Forelimb muscle (tissue), 1 donor: ENCODE measurements at places on chromosomes 12 and 14.

GRCh38 chr12:56197921-56198635 lies 8.8 kb upstream of the SMARCC2 start:
- no peak for DNase-seq

DNA sequence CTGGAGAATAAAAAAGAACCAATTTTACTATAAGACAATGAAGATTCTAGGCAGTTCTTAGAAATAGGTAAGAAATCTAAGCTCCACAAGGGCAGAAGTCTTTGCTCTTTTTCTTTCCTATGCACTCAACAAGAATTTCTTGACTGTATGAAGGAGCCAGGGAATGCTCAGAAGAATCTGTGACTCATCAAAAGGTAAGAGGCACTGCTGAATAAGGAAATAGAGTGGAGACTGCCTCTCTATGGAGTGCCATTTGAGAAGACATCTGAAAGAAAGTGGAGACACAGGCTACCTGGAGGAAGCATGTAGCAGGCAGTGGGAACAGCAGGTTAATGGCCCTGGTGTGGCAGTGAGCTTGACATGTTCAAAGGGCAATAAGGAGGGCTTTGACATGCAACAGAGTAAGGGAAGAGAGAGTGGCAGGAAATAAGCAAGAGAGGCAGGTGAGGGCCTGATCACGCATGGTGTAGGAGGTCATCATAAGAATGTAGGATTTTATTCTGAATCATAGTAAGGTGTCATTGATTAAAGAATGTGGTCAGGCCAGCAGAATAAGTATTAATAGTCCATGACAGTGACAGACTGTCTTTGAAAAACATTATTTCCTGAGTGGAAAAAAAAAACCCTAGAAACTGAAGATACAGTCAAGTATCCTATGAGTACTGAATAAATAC lies 446.7 kb upstream of the GARIN6 start:
- DNase-seq = no peak

DNA sequence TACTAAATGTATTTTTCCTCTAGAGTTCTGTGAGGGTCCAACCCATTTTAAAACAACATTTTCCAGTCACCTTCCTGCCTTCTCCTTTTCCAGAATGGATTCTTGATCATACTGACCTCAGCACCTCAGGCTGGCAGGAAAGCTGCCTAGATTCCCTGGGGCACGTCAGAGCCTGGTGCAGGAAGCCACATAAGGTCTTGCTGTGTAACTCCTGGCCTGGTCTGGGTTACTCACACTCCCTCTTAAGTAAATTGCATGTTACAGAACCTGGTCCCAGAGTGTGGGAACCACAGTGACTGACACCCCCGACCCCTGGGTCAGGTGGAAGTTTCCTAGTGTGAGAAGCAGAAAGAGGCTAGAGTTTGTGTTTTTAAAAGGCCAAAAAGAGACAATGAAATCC lies 209.8 kb downstream of the SPTSSA start:
- DNase-seq = no peak

- DNase-seq = no peak
Measured at GRCh38 chr12:8661016-8661415, 1.6 kb downstream of the MFAP5 start.

- no peak for DNase-seq
Measured at GRCh38 chr12:56980941-56981530, 23.6 kb upstream of the RDH16 start.

DNA sequence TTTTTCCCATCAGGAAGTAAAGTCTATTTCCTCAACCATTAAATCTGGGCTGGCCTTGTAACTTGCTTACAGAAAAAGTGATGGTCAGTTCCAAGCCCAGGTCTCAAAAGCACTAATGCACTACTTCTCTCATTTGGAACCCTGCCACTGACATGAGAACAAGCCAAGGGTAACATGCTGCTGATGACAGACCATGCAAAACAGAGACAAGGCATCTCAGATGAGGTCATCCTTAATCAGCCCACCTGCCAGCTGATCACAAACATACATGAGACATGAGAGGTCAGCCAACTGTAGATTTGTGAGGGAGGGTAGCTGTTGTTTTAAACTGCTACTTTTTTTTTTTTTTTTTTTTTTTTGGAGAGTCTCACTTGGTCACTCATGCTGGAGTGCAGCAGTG lies 16.2 kb downstream of the TWF1 start:
- DNase-seq = peak; percentile 22

GRCh38 chr14:55383541-55384140 lies 28.0 kb downstream of the ATG14 start:
- no peak for DNase-seq

DNA sequence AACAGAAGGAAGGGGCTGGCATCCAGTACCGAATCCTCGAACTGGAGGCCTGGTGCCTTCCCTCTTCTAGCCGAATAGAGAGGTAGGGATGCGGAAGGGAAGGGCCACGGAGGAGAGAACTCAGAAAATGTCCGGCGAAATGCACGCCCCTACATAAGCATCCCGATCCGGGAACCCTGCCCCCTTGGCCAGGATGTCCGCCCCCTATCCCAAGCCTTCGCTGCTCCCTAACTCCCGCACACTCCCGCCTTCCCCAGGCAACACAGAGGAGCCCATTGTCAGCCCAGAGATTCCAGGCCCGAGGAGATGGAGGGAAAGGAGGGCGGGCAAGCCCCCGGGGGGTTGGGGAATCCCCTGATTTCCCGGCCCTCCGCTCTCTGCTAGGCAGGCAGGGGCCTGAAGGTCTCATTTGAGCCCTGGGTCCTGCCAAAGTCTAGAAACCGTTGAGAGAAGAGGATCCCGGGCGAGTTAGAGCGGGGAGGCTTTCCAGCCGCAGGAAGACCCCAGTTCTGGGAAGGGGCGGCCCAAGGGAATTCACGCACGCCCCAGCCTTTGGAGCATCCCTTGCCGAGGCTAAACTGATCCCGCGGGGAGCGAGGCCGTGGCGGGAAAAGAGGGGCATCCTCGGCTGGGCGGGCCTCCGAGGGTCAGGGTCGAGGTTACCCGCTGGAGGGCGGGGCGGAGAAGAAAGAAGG lies 569 bp upstream of the ARHGEF40 start:
- no peak for DNase-seq

DNA sequence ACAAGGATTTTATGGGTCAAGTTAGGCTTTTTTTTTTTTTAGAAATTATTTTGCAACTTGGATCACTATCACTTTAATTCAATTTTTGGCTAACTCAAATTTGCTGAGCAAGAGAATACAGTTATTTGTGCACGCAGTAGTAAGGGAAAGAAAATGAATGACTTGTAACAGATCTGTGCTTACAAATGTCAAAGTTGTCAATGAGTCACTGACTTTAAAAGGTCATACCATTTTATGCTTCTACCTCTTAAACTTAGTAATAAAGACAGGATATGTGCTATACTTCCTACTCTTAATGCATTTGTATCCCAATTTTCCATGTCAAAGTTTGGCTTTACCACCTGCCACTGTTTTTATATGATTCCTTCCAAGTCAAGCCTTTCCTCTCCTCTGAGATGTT lies 131.1 kb upstream of the FBXO33 start:
- no peak for DNase-seq

- DNase-seq = no peak
Measured at GRCh38 chr14:28570391-28570790, 196.2 kb upstream of the FOXG1 start.

GRCh38 chr12:68963856-68964745 lies 31.1 kb upstream of the CPM start:
- no peak for DNase-seq

GRCh38 chr12:96907671-96908422 lies 790 bp downstream of the NEDD1 start:
- DNase-seq = no peak

- DNase-seq = no peak
Measured at GRCh38 chr14:88746052-88746451, 46.7 kb downstream of the EML5 start.

GRCh38 chr12:126895951-126896913 lies 1370.7 kb upstream of the TMEM132C start:
- DNase-seq = no peak

- no peak for DNase-seq
Measured at GRCh38 chr12:95882080-95882479, 23.3 kb downstream of the SNRPF start.

DNA sequence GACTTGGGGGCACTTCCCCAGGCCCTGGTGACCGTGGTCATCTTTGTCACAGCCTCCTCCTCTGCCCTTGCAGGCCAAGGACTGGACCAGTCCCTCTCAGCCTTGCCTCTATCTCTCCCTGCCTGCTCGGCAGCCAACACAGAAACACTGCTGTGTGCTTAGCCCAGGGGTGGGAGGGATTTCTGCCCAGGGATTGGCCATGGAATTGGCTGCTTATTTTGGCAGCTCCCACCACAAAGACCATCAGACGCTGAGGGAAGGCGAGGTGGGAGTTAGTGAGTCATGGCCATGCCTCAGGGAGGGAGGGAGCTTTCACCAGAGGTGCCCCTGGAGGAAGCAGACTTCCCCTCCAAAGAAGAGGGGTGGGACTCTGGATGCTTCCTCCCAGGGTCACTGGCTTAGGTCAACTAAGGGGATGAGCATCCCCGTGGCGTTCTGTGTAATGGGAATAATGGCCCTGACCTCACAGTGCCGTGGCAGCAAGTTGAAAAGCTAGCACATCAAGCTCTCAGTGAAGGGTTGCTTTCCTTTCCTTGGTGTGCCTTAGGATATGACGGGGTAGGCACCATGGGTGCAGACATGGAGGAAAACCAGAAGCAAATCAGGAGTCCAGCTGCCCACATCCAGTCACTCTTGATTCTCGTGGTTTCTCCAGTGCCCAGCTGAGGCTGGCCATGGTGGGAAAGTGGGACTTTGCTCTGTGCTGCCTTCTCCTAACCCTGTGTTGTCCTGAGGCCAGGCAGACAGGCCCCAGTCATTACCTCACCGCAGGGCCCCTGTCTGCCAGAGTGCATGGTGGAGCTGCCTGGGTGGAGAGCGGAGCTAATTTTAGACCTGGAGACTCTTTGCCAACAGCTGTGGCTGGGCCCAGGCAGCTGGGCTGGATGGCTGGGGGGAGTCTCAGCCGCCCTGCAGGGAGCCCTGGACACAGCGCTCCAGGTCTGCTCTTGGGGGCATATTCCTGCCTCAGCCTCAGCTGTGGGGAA lies 21.4 kb downstream of the B4GALNT3 start:
- no peak for DNase-seq

DNA sequence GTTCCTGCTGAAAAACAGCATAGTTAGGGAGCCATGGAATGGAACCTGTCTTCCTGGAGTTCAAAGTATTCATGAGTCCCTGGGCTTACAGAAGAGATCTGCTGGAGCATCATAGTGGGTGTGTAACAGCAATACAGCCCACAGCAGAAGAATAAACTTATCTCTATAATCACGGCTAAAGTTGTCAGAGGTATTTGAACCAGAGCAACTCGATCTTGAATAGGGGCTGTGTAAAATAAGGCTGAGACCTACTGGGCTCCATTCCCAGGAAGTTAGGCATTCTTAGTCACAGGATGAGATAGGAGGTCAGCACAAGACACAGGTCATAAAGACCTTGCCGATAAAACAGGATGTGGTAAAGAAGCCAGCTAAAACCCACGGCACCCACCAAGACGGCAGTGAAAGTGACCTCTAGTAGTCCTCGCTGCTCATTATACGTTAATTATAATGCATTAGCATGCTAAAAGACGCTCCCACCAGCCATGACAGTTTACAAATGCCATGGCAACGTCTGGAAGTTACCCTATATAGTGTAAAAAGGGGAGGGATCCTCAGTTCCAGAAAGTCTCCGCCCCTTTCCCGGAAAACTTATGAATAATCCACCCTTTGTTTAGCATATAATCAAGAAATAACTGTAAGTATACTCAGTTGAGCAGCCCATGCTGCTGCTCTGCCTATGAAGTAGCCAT lies 223.4 kb downstream of the PCNX1 start:
- no peak for DNase-seq

GRCh38 chr12:38157933-38158401 lies 158.6 kb upstream of the ALG10B start:
- DNase-seq = no peak

DNA sequence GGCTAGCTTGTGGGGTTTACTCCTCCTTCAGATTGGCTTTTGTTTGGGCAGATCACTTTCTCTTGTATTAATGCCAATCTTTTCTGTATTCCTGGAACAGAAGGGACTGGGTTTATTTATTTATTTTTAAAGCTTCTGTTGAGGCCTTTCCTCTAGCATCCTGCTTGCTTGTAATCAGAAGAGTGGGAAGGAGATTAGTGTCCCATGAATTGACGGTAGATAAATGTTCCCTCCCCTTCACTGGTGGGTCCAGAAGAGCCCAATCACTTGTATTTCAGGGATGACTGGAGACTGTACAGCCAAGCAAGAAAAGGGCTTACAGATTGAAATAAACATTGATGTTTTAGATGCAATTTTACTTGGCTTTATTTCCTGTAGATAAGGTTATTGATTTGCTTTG lies 71.0 kb downstream of the LIN52 start:
- DNase-seq = no peak

GRCh38 chr12:118874698-118875548 lies 106.4 kb upstream of the SRRM4 start:
- no peak for DNase-seq
